ENCODE measurements at places on chromosomes 5 and 9.

- peak; percentile 40 for DNase-seq
Observed at GRCh38 chr9:118331622-118332045, 627.4 kb downstream of the TLR4 start.

- DNase-seq: no peak
Observed at GRCh38 chr5:81233080-81233634, at the start of gene CKMT2. TSS of gene CKMT2 (plus strand) at chr5:81233322. CDS start at chr5:81251133, 17,811 bp downstream.

DNA sequence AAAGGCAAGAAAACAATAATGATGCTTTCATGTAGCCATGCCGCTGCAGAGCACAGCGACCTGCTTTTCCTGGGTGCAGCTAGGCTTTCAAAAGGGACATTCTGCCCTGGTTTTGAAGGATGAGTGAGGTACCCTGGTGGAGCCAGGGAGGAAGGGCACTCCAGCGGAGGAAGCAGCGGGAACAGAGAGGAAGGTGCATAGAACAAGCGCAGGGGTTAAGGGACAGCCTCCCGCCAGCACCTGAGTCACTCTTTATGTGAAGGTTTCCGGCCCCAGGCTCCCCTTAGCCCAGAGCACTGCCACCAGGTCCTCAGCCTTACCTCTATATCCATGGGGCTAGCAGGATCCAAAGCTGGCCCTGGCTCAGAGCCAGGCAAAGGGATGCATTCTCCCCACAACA lies 221.1 kb downstream of the CDK5RAP2 start:
- no peak for DNase-seq

DNA sequence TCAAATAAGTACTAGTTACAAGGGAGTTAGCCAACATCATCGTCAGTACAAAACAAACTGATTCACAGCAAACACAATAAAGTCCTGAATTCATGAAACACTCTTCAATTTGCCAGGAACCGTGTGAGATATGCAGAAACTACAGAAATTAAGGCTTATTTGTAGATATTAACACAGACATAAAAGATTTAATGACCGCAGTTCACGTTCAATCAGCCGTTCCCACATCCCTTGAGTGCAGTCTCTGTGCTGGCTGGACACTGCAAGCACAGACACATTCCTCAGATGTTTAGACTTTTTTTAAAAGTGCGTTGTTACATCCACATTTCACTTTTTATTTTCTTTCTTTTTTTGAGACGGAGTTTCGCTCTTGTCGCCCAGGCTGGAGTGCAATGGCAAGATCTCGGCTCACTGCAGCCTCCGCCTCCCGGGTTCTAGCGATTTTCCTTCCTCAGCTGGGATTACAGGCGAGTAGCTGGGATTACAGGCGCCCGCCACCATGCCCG lies 566 bp upstream of the CEP78 start:
- DNase-seq: peak; percentile 41

DNA sequence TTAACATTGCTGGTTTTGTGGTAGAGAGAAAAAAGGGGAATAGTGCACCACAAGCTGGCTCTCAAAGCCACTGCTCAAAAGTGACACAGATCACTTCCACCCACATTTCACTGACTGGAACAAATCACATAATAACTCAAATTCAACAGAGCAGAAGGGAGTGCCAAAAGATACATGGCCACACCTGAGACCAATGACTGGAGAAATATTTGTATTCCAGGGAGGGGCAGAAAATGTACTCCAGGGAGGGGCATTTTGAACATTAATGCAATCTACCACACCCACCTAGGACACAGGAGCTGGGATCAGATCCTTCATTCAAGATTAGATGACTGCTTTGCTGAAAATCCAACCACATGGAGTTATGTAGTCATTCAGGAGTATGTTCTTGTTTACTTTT lies 44.8 kb upstream of the ALDOB start:
- DNase-seq: no peak

DNA sequence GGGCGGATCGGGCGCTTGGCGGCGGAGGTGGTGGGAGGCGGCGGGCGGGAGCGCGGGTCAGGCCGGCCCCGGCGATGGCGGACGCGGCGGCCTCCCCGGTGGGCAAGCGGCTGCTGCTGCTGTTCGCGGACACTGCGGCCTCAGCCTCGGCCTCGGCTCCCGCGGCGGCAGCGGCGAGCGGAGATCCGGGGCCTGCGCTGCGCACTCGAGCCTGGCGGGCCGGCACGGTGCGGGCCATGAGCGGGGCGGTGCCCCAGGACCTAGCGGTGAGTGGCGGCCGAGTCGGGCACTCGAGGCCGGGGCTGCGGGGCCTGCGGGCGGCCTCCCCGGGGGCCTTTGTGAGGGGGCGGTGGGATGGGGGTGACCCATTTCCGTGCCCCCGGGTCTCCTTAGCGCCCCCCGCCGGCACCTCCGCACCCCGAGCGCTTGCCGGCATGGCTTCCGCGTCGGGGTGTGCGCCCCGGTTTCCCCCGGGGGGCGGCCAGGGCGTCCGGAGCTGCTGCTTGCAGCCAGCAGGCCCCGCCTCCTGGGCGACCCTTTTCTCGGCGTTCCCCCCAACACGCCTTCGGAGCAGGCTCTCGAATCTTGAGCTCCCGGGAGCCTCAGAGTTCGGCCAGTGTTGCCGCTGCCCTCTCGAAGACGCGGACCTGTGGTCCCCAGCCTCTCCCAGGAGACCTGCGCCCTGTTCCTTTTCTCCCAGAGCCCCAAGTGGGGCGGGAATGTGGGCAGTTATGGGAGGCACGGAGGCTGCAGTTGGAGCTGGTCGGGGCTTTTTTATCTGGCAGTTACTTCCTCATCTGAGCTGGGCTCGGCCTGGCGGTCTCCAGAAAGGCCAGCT lies 456 bp downstream of the KDM3B start:
- peak; percentile 66 for DNase-seq

GRCh38 chr9:123238365-123238764 lies 30.0 kb downstream of the STRBP start:
- DNase-seq: no peak

DNA sequence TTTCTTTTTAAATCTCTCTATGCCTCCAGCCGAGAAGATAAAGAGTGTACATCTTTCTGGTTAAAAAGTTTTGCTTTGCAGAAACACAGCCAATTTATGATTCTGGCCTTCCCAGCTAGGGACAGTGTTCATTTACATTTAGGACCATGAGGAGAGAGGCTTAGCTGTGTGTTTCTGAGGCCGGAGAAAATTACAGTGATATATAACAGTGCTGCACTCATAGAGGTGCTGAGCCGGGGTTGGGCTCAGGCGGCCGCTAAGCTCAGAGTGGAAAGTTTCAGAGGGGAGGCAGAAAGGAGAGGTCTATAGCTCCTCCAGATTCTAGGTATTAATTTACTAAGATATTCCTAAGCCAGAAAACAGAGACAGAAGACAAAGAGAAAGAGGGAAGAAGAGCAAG lies 37.0 kb upstream of the LCP2 start:
- no peak for DNase-seq

- peak; percentile 4 for DNase-seq
Observed at GRCh38 chr5:27290172-27290571, 251.8 kb upstream of the CDH9 start.

DNA sequence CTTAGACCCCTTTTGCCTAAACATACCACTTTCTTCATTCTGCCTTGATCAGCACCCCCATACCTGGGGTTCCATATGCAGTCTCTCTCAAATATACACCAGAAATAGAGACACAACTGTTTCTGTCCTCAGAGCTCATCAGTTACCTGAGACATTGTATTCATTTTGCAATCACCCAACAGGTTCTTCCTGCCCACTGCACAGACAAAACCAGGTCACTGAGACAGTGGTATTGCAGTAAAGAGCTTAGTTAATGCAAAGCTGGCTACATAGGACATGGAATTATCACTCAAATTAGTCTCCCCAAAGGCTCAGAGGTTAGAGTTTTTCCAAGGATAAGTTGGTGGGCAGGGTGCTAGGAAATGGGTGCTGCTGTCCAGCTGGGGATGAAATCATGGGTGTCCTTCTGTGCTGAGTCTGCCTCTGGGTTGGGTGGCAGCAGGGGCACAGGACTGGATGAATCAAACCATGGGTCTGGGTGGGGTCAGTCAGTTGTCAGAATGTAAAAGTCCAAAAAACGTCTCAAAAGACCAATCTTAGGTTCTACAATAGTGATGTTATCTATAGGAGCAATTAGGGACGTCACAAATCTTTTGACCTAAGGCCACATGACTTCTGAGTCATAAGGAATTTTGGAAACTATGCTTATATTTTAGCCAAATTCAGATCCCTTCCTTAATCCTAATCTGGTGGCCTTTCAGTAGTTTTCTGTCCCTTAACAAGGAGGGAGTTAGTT lies 41.0 kb downstream of the KCNV2 start:
- DNase-seq: no peak

- peak; percentile 50 for DNase-seq
Observed at GRCh38 chr5:123344816-123345426, 78.3 kb downstream of the CEP120 start.

DNA sequence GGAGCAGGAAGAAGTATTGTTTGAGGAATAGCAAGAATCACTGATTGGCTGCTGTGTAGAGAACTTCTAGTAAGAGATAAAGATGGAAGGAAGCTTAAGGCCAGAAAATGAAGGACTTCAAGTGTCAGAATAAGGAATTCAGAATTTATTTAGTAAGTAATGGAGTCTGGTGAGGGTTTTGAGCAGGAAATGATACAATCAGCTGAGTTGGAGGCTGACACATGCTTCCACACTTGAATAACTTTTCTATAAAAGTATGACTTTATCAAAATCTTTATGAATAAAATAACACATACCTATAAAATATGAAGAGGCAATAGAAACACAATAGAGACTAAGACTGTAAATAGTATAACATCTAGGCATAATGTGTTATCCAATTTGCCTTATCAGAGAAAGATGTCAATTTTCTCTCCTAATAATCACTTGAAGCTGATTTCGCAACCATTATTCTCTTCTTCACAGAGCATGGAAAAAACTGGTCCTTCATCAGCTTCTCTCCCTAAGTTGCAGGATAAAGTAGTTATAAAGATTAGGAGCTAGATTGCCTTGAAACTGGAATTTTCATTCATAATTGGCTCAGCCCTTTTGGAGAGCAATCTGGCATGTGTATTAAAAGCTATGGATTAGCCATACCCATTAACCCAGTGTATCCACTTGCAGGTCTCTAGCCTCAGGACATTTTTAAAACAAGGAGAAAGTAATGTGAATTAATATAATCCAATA lies 143.4 kb downstream of the ZNF608 start:
- DNase-seq: no peak
